ENCODE measurements at places on chromosomes 13 and 19.

GRCh38 chr13:48660361-48661076, 6.8 kb downstream of the CYSLTR2 start:
- no peak for DNase-seq

DNA sequence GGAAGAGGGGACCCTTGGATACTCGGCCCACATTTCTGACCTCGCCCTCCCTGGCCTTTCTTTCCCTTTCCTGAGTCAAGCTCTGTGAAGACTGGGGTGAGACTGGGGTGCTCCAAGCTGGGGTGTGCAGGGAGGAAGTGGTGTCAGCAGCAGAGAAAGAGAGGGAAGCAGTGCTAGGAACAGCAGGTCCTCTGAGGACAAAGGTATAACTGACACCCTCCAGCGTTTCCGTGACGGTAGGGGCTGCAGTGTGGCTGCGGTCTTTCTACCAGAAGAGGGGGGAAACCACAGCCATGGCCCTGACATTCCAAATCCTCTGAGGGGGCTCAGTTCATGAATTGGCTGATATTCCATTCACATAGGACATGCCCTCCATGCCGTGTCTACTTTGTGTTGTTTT, 1.1 kb downstream of the KIR3DL2 start:
- DNase-seq = no peak

GRCh38 chr19:13260883-13261653, 110.9 kb downstream of the IER2 start:
- no peak for DNase-seq

DNA sequence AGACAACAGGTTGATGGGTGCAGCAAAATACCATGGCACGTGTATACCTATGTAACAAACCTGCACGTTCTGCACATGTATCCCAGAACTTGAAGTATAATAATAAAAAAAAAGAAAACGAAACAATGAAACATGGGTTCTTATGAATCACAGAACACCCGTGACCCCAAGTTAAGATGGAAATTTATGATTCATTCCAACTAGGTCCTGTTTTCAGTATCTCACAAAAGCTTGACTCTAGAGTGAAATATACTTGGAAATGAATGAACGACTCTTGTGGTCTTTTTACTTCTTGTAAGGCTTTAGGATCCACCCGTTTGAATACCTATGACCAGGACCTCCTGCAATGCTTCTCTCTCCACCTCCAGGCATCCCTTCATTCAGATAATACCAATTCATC, 3.5 kb upstream of the LILRB4 start:
- no peak for DNase-seq

DNA sequence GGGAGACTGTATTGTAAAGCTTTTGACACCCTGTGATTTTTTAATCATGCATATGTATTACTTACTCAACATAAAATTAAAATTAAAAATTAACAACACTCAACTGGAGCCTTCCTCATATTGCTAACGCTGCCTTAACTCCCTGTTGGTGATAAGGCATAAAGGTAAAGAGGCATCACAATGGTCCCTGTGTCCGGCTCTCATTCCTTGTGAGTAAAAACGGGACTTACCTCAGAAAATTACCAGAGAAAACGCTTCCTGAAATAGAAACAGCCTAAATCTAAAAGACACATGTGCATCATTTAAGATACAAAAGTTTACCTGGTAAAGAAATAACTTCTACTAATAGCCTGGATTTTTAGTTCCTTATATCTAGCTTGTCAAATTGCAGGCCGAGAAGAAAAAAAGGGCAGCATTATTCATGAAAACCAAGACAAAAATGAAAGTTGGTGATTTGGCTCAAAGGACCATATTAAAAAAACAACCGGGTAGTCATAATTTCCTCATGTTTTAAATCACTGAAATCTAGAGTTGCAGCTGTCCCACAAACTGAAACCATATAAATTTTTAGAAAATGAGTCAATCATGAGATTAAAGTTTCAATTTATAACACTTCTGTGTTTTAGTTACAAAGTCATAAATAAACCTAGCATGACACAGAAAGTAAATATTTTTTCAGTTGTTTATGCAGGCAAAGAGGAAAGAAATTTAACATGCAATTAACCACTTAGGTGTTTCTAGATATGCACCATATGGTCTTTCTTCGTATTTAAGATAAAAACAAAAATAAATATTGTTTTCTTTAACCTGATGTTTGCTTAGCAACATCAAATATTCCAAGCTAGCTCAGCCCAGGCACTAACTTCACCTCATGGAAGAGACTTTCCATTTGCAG, 94.7 kb downstream of the MIPEP start:
- DNase-seq = no peak

GRCh38 chr19:38360839-38361631, 13.3 kb upstream of the PSMD8 start:
- no peak for DNase-seq

DNA sequence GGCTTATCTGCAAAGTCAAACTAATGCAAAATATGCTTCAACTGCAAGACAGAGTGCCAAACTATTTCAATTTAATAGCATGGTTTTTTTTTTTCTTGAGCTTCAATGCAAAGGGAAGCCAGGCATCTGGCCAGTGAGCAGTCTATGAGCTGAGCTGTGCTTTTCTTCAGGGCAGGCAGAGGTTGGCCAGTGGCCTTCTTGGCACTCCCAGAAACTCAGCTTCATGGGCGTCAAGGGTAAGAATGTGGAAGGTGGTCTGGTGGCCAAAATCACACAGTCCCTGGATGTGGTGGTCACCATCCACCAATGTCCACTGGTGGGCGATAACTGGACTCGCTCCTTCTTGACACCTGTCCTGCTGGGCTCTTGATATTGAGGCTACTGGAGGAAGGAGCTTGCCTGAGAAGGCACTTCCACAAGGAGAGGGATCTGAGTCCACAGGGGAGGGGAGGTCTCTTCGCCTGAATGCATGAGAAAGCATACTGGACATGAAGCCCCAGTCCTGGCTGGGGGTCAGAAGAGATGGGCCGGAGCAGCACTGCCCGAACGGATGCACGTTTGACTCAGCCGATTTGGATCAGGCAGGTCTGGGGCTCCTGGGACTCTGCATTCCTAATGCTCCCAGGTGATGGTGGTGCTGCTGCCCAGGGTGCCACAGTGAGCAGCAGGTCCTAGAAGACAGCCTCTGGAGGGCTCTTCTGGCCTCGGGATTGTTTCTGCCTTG, 17.1 kb downstream of the COL4A2 start:
- no peak for DNase-seq

DNA sequence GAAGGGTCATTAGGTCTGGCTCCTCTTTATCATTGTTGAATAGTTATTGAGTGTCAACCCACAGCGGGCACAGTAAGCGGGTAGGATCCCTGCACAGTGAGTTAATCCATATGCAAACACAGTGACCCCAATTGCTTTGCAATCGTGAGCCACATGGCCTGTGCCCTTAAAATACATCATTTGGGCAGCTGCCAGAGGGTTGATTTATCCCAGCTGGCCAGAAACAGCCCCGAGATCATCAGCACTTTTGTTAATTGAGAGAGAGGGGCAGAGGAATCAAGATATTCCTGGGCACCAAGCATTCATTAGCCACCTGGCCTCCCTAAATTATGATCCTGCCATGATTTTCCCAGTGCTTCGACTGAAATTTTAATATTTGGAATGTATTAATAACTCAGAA, 9.8 kb upstream of the CNMD start:
- DNase-seq = peak; percentile 68

DNA sequence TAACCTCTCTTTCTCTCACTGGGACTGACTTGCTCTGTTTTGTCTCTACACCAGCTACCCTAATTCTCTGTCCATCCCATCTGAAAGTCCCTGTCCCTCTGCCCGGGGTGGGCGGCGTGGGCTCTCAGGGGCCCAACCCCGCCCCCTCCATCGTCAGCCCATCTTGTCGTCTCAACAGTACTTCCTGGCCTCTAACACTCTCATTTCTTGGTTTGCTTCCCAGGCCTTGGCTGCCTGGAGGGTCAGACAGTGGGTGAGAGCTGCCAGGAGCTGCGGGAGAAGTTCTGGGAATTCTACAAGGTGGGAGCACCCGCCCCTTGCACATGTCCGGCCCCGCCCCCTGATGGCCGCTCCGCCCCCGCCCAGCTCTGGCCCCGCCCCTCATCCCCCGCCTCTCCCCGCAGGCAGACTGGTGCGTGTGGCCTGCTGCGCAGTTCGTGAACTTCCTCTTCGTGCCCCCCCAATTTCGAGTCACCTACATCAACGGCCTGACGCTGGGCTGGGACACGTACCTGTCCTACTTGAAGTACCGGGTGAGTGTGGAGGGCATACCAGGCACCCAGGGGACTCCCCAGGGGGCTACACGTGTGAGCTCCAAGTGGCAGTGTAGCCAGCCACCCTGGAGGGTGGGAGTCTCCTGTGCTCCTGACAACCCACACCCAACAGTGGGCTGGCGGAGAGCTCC, 1.7 kb downstream of the MPV17L2 start:
- no peak for DNase-seq

DNA sequence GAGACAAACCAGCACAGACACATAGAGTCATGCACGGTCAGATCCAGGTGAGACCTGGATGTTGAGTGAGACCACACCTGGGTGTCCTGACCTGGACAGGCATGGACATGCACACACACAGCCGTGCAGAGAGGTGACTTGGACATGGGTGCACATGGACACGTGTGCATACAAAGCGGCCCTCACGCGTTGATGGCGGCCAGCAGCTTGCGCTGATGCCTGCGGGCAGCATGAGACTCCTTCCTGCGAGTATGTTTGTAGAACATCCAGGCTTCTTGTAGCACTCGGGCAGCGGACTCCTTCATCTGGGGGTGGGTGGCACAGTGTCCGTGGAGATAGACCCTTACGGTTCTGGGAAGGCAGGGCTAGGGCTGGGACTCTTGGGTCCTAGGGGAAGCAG, 11.5 kb downstream of the KCNN4 start:
- DNase-seq = no peak

DNA sequence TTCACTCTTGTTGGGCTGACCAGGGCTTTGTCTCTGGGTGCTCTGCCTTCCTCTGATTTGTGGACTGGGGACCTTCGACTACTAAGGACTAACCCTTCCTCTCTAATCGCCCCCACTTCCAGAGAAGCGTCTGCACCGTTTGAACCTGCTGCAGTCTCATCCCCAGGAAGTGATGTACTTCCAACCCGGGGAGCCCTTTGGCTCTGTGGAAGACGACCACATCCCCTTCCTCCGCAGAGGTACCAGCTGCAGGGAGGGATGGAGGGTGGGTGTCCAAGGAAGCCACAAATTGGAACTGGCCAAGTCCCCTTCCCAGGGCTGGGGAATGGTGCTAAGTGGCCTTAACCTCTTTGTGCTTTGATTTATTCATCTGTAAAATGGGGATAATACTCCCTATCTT, 9.2 kb downstream of the QPCTL start:
- DNase-seq = no peak

DNA sequence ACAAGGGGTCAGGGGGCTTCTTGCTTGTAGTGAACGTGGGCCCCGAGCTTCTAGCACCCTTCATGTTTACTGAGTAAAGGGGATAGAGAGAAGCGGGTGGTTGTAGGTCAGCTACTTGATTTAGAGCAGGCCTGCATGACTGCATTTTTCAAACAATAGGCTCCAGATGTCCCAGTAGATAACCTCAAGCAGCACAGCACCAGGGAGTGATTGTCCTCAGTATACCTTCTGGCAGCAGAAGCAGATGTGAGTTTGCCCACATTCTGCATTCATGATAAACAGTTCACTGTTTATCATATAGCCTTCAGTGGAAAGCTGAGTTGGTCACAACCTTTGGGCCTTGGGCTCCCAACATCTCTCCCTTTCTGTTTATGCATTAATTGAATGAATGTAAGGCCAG, 4.8 kb downstream of the ZNF439 start:
- DNase-seq = no peak

- no peak for DNase-seq
Observed at GRCh38 chr19:27986299-27986698, 1226.7 kb downstream of the UQCRFS1 start.

GRCh38 chr19:11168568-11168967, 13.0 kb upstream of the SPC24 start:
- DNase-seq = no peak

DNA sequence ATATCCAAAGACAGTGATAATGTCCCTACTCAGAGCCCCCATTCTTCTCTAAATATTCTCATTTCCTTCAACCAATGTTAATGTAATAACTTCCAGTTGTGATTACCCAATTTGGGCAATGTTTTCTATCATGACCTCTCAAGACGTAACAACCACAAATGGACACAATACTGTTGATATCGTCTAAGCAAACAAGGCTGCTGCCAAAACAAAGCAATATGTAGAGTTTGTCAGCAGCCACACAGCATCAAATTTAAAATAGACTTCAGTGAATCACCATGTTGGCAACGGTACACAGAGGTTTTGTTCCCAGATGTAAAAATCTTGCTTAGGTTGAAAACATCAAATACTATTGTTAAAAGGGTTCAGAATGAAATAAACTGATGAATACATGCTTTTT, 205.1 kb downstream of the DACH1 start:
- no peak for DNase-seq

GRCh38 chr19:55858969-55859368, 22.6 kb downstream of the NLRP4 start:
- DNase-seq = no peak

GRCh38 chr19:39864118-39864517, 17.9 kb upstream of the FBL start:
- no peak for DNase-seq

DNA sequence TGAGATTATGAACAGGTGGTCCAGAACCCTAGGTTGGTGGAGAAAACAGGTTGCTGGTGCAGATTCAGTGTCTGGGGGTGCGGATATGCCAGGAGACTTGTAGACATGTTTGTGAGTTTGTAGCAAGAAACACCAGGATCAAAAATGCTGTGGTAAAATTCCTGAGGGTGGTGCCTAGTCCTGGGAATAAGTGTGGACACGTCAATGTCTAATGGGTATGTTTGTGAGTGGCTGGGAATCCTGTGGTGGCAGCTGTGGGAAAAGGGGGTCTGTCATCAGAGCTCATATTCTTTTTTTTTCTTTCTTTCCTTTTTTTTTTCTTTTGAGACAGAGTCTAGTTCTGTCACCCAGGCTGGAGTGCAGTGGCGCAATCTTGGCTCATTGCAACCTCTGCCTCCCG, 7.2 kb downstream of the ZNF708 start:
- DNase-seq = no peak

DNA sequence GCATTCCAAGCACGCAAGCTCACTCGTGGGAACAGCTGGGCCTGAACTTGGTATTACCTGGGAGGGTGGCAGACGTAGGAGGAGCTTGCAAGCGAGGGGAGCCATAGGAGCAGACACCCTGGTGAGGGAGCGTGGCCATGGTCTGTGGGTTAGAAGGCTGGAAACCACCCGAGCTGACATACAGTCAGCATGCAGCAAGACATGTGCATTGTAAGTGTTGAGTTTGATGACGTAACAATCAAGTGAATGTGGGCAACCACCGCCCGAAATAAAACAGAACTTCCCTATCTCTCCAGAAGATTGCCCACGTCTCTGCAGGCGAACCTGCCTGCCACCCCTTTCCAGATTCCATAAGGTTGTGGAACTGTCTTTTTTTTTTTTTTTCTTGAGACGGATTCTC, 26.8 kb downstream of the UBXN6 start:
- DNase-seq = no peak

GRCh38 chr13:67916650-67917049, 686.5 kb upstream of the PCDH9 start:
- DNase-seq = no peak
